Naive thymus-derived CD8-positive, alpha-beta T cell (primary cell): ENCODE measurements at places on chromosomes 3 and 15. TPM values are rescaled to one million over a fixed set of nuclear protein-coding genes. Genes with fewer than 3 reads are reported as not detected.

DNA sequence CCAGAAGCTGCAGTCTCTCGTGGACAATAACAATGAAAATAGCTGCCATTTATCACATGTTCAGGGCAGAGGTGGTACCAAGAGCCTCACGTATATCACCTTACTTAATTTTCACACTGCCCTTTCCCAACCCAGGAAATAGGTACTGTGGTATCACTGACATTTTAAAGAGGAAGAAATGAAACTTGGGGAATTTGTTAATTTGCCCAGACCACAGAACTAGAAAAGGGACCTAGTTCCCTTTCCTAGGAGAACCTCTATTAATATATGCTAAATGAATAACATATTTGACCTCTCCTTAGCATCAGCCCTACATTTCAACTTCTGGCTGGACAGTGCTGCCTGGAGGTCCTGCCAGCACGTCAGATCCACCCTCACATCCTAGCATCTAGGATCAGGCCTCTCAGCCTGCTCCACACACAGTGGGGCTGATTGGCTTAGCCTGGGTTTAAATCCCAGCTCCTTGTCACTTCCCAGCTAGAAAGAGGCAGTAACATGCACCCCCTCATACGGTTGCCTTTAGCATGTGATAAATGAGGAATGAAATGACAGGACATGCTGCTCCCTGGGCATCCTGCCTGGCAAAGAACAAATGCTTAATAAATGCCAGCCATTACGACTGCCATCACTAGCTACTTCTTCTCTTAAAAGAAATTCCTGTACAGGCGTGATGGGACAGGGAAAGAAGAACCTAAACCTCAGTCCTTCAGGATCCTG lies 95.1 kb upstream of the TNFAIP8L3 start:
- DNase-seq, result no peak

Gene DLEC1
- 4.6 TPM for total RNA-seq

- no peak for DNase-seq
These were observed 292.5 kb downstream of the ARPP21 start for GRCh38 chr3:35931867-35932266.

Gene CCDC191
- 5.8 TPM for total RNA-seq

GRCh38 chr15:65829130-65829764 lies 37.2 kb upstream of the DENND4A start:
- no peak for DNase-seq

DNA sequence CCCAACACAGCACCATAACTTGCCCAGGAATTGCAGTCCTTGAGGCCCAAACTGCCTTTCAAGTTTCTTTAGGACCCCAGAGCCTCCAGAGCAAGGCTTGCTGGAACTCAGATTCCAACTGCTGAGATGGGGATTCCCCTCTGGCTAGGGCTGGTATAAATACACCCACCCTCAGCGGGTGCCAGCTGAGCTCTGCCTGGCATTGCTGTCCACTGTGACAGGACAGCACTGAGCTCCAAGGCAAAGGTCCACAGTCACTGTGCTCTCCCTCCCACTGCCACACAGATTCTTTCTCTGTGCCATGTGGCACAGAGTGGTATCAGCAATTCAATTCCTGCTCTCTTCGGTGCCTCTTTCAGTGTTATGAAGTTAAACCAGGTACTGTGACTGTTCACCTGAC lies 304.2 kb upstream of the LMCD1 start:
- no peak for DNase-seq
